ENCODE measurements at places on chromosomes 12 and 14. TPM values are rescaled to one million over a fixed set of nuclear protein-coding genes. Genes with fewer than 3 reads are reported as not detected.

- DNase-seq = no peak
- no peak overlapping the region for H3K27ac ChIP-seq
- no peaks in the 10 kb centered on the region for H3K27me3 ChIP-seq
- H3K36me3 ChIP-seq = no peaks in the 10 kb centered on the region
Measured at GRCh38 chr14:24038686-24039085, 13.1 kb upstream of the CARMIL3 start.

DNA sequence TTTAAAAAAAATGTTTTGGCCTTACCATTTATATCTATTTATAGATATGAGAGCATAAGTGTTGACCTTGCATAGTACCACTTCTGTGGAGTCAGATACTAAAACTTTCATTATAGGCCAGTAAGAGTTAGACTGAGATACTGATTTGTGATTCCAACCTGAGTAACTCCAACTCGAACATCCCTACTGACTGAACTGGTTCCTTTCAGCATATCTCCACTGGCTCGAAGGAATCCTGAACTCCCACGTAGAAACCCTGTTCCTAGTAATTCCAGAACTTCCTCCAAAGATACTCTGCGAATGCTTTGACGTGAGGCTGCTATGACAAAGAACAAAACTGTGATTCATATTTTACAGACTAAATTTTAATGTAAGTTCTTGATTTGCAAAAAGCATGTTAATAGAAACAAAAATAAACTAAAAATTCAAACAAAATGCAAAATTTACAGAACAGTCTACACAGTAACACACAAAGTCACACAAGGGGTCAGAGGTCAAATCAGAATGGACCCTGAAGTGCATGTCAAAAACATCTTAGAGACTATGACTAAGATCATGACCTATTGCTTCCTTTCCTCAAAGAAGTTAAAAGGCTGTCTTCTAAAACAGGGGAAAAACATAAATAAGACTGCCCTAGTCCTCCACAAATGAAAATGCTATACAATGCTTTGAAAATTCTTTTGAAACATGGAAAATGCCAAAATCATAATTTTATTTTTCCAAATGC, 31.5 kb downstream of the HEATR5A start:
- H3K4me3 ChIP-seq = no peak overlapping the region
- no peaks in the 10 kb centered on the region for H3K36me3 ChIP-seq

DNA sequence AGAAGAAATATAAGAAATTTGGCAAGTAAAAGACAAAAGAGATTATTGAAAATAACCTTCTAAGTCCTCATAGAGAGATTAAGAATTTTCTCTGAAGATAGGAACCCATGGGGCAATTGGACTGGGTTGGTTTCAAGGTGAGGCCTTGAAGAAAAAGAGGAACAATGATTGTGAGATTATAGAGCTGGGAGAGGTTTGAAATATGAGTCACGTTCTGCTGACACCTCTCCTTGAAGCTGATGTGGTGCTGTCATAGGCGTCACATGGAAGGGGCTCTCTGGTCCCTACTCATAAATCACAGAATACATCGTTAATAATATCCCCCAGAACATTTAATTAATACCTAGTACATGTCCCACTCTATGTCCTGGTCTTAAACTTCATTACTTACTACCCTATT, 227.6 kb upstream of the PDE3A start:
- H3K27ac ChIP-seq = no peak overlapping the region
- DNase-seq = no peak
- H3K27me3 ChIP-seq = no peaks in the 10 kb centered on the region
- H3K4me3 ChIP-seq = no peak overlapping the region

- peaks cover 7% of the 10 kb centered on the region for H3K4me1 ChIP-seq
- peaks cover 26% of the 10 kb centered on the region for H3K27me3 ChIP-seq
- H3K27ac ChIP-seq = no peak overlapping the region
- DNase-seq = no peak
- H3K4me3 ChIP-seq = no peak overlapping the region
Measured at GRCh38 chr12:52713960-52714886, 10.9 kb upstream of the KRT77 start.

Gene KERA
- total RNA-seq = not detected

All from CD4-positive, alpha-beta memory T cell (primary cell).